ENCODE measurements at places on chromosomes 3 and 15. TPM values are rescaled to one million over a fixed set of nuclear protein-coding genes. Genes with fewer than 3 reads are reported as not detected.

C3orf20 gene
- total RNA-seq: 0.07 TPM

ADGRG7 gene
- not detected for total RNA-seq

CLDN18 gene
- total RNA-seq: not detected

TKT gene
- total RNA-seq: 182 TPM

PATL2 gene
- 7.7 TPM for total RNA-seq

DNA sequence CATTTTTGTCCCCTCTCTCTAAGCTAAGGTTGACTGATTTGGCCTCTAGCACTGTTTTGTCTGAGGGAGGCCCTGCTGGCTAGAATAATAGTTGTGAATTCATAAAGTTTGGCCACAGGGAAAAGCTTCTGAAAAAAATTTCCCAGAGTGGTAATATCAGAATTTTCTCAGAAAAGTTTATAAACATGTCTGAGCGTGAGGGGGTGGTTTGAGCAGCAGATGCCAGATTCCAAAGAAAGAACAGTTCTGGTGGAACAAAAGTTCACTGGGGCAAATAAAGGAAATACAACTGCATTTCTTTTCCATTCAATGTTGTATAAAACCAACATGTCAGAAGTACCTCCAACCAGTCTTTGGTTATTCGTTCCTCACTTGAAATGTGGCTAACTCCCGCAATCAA, 61.2 kb downstream of the CLDN1 start:
- H3K27me3 ChIP-seq: no peaks in the 10 kb centered on the region
- no peak for DNase-seq
- no peak overlapping the region for H3K4me3 ChIP-seq

SERPINI1 gene
- 1.9 TPM for total RNA-seq

DNA sequence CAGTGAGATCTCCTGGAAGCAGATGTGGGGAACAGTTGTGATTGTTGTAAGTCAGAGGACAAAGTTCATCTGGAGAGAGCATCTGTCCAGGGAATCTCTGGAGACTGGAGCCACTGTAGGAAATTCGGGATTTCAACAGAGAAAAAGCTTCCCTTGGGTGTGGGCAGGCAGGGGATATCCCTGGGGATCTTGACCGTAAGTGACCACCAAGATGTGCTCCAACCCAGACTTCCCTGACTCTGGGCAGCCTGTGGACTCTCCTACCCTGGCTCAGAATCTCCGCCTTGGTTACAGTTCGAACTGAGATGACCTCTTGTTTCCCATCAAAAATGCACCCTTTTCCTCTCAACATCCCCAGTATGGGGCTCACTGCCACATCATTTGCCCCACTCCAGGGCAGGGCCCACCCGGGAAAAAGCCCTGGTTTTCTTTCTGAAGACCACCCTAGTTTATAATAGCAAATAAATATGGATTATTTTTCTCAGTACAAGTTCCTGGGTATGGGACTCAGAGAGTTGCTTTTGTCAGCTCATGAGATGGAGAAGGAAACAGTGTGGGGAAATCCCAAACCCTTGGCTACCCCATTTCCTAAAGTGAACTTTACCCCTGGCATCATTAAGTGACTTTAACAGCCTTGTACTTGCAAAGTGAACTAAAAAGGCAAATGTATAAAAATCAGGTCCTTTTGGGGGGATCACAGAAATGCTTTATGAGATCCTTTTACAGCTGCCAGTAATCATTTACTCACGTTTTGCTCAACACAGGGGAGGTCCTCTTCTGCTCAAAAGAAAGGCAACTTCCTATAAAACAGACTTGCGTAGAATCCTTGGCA, 89.9 kb downstream of the CCNL1 start:
- H3K4me1 ChIP-seq: peaks cover 23% of the 10 kb centered on the region
- H3K27ac ChIP-seq: no peak overlapping the region
- DNase-seq: no peak
- H3K27me3 ChIP-seq: no peaks in the 10 kb centered on the region
- H3K4me3 ChIP-seq: no peak overlapping the region

GP5 gene
- 0.42 TPM for total RNA-seq

SLC15A2 gene
- total RNA-seq: 0.88 TPM

DNA sequence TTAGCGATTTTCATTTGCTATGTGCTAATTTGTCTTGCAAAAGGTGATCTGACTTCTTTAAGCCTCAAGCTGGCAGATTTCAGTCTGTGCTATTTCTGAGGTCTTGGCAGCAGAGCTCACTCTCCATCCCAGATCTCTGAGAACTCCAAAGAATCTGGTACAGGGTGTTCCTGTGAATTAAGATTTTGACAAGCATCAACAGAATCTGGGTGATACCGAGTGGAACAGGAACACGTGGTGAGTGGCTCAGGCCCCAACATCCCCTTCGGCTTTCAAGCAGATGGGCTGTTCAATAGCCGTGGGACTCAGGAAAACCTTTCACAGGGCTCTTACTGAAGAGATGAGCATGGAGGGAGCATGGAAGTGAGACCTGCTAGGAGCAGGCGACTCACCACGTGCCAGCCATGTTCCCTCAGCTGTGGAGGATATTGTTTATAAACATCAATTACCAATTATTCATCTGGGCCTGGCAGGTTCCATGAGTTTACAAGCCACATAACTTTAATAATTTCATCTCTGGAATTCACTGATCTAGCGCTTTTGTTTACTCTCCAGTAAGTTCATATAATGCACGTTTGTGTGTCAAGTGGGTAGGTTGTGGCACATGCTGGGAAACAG, 103.4 kb upstream of the SELENOK start:
- H3K27me3 ChIP-seq: no peaks in the 10 kb centered on the region
- H3K36me3 ChIP-seq: no peaks in the 10 kb centered on the region
- no peak overlapping the region for H3K27ac ChIP-seq
- DNase-seq: no peak
- no peaks in the 10 kb centered on the region for H3K4me1 ChIP-seq

AGBL1 gene
- not detected for total RNA-seq

- H3K4me1 ChIP-seq: no peaks in the 10 kb centered on the region
- DNase-seq: no peak
- H3K4me3 ChIP-seq: no peak overlapping the region
- no peaks in the 10 kb centered on the region for H3K36me3 ChIP-seq
These were observed 37.3 kb upstream of the OSBPL11 start for GRCh38 chr3:125632597-125632996.

CLDN1 gene
- not detected for total RNA-seq

IGDCC3 gene
- not detected for total RNA-seq

DNA sequence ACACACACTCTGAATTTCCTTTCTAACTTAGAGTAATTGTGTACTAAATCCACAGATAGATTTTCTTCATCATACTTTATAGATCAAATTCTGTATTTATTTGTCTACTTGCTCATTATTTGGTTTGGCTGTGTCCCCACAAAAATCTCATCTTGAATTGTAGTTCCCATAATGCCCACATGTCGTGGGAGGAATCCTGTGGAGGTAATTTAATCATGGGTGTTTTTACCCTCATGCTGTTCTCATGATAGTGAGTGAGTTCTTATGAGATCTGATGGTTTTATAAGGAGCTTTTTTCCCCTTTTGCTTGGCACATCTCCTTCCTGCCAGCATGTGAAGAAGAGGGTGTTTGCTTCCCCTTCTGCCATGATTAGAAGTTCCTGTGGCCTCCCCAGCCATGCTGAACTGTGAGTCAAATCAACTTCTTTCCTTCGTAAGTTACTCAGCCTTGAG, 198.3 kb upstream of the TGFBR2 start:
- no peak for DNase-seq
- no peaks in the 10 kb centered on the region for H3K36me3 ChIP-seq
- H3K4me1 ChIP-seq: no peaks in the 10 kb centered on the region
- H3K4me3 ChIP-seq: no peak overlapping the region
- H3K27me3 ChIP-seq: no peaks in the 10 kb centered on the region

- H3K4me1 ChIP-seq: no peaks in the 10 kb centered on the region
- H3K27ac ChIP-seq: no peak overlapping the region
- no peaks in the 10 kb centered on the region for H3K27me3 ChIP-seq
- H3K36me3 ChIP-seq: no peaks in the 10 kb centered on the region
- H3K4me3 ChIP-seq: no peak overlapping the region
- DNase-seq: no peak
These were observed 87.4 kb downstream of the FLNB start for GRCh38 chr3:58095603-58096138.

SEMA5B gene
- not detected for total RNA-seq

- H3K36me3 ChIP-seq: no peaks in the 10 kb centered on the region
- H3K4me3 ChIP-seq: no peak overlapping the region
- no peak overlapping the region for H3K27ac ChIP-seq
- no peaks in the 10 kb centered on the region for H3K27me3 ChIP-seq
- no peaks in the 10 kb centered on the region for H3K4me1 ChIP-seq
These were observed 9.3 kb downstream of the ARL13B start for GRCh38 chr3:93989241-93989640.

CHST13 gene
- 0.24 TPM for total RNA-seq

DNA sequence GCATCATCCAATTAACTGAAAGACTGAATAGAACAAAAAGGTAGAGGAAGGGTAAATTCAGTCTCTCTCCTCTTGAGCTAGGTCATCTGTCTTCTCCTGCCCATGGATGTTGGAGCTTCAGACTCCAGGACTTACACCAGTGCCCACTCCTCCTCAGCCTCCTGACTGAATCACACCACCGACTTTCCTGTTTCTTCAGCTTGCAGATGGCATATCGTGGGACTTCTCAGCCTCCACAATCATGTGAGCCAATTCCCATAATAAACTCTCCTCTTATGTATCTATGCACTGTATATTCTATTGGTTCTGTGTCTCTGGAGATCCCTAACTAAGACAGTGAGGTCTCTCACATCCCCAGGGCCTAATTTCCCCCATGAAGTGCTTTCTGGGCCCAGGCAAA, 140.4 kb downstream of the CD47 start:
- peaks cover 16% of the 10 kb centered on the region for H3K4me1 ChIP-seq
- H3K4me3 ChIP-seq: no peak overlapping the region
- H3K36me3 ChIP-seq: no peaks in the 10 kb centered on the region
- no peak for DNase-seq
- no peaks in the 10 kb centered on the region for H3K27me3 ChIP-seq

DNA sequence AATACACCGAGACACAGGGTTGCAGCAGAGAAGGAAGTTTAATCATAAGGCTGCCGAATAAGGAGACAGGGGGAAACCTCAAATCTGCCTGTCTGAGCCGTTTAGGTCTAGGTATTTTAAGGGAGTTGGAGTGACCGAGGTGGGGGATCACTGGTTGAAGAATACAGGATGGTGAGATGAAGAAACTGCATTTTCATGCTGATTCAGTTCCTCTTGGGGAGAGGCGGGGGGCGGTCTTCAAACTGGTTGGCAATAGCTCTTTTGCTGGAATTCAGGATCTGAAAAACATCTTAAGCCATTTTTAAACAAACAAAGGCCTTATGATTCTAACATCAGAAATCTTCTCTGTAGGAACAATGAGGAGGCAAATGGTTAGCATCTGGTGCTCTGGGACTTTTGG, 699.5 kb upstream of the CFAP20DC start:
- no peak overlapping the region for H3K4me3 ChIP-seq
- peaks cover 3% of the 10 kb centered on the region for H3K36me3 ChIP-seq
- H3K27me3 ChIP-seq: no peaks in the 10 kb centered on the region
- H3K27ac ChIP-seq: no peak overlapping the region
- no peak for DNase-seq
- H3K4me1 ChIP-seq: peaks cover 15% of the 10 kb centered on the region

SCAMP5 gene
- total RNA-seq: 0.74 TPM

GRCh38 chr3:14569474-14570000, 29.4 kb upstream of the GRIP2 start:
- no peak overlapping the region for H3K27ac ChIP-seq
- no peak for DNase-seq
- no peaks in the 10 kb centered on the region for H3K36me3 ChIP-seq

CSPG4 gene
- not detected for total RNA-seq

C15orf40 gene
- 36.6 TPM for total RNA-seq

DNA sequence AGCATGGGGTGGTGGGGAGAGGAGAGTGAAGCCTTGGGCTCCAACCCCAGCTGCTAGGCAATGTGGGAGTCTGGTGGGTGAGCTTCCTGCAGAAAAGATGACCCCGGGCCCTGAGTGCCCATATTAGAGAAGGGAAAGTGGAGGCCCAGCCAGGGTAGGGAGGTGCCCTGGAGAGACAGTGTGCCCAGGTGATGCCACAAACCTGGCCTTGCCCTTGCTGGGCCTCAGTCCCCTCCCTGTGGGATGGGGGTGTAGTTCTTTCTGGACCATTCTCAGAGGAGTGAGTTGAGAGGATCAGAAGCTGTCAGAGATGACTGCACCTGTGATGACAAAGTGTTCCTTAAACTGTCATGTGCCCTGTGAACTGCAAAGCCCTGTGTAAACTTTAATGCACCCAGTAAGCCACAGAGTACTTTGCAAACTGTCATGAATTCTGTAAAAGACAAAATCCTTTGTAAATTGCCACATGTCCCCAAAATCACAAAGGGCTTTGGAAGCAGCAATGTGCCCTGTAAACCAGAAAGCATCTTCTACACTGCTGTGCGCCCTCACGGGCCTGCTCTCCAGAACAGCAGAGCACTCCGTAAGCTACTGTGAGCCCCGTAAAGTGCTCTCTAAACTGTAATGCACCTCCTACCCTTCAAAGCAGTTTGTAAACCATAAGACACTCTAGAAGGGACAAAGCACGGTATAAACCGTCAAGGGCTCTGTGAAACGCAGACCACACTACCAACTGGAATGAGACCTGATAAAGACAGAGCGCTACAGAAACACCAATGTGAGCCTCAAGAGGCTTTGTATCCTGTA, 51.3 kb upstream of the FGD5 start:
- H3K27ac ChIP-seq: no peak overlapping the region
- no peaks in the 10 kb centered on the region for H3K27me3 ChIP-seq
- H3K4me1 ChIP-seq: no peaks in the 10 kb centered on the region
- DNase-seq: no peak

SAMD7 gene
- total RNA-seq: not detected

DNA sequence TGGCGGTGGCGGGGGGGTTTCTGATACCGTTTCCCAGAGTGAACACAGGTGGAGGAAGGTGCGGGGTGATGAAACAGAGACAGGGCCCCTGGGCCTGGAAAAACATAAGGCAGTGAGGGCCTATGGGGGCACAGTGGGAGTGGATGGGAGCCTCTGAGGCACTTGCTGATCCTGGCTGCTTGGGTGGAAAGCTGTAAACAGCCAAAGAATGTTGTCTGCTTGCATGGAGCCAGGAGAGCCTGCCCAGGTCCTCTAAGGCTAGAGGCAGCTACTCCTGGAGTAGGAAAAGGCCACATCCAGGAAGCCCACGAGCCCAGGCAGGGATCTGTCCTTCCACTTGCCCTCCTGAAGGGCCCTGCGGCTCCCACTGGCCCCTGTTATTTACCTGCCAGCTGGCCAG, 2.9 kb upstream of the SEMA3B start:
- H3K36me3 ChIP-seq: no peaks in the 10 kb centered on the region
- H3K4me3 ChIP-seq: no peak overlapping the region
- H3K27ac ChIP-seq: no peak overlapping the region
- DNase-seq: no peak
- H3K4me1 ChIP-seq: no peaks in the 10 kb centered on the region

GOLGA6L10 gene
- total RNA-seq: 1.7 TPM

DNA sequence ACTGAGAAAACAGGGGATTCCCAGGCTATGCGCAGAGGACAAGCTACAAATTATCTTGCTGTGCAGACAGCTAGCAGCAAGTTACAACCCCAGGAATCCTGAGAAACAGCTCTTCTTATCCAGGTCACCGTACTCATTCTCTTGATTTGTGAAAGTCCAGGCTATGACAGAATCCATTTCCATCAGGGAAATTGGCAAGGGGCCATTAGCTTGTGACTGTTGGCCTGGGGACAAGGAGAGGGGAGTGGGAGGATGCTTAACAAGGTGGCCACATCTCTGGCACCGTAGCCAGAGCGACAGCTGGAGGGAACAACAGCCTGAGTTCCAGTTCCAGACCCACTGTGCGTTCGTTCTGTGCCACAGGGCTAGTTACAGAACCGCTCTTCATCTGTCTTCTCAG, 44.9 kb upstream of the PLXNA1 start:
- no peak overlapping the region for H3K27ac ChIP-seq
- H3K27me3 ChIP-seq: no peaks in the 10 kb centered on the region
- no peak for DNase-seq
- no peaks in the 10 kb centered on the region for H3K4me1 ChIP-seq

COL6A5 gene
- total RNA-seq: not detected

Data from CD8-positive, alpha-beta memory T cell (primary cell).